Activated CD4-positive, alpha-beta T cell treated with anti-CD3 and anti-CD28 coated beads, Interleukin-2, amount 10 ng/mL, durations not matched to agents 7 days and 5 days (primary cell): ENCODE measurements at places on chromosomes 3 and 15. TPM values are rescaled to one million over a fixed set of nuclear protein-coding genes. Genes with fewer than 3 reads are reported as not detected.

The STRIT1 gene
- not detected for total RNA-seq

The CSPG4 gene
- total RNA-seq, result not detected

GRCh38 chr15:88610701-88611231, 10.4 kb upstream of the AEN start:
- peaks cover 3% of the 10 kb centered on the region for H3K4me1 ChIP-seq
- H3K4me3 ChIP-seq, result no peak overlapping the region
- no peak overlapping the region for H3K27ac ChIP-seq

GRCh38 chr3:42375121-42375800, 35.1 kb downstream of the LYZL4 start:
- H3K4me3 ChIP-seq, result no peak overlapping the region
- H3K27ac ChIP-seq, result no peak overlapping the region
- H3K4me1 ChIP-seq, result no peaks in the 10 kb centered on the region
- DNase-seq, result no peak

DNA sequence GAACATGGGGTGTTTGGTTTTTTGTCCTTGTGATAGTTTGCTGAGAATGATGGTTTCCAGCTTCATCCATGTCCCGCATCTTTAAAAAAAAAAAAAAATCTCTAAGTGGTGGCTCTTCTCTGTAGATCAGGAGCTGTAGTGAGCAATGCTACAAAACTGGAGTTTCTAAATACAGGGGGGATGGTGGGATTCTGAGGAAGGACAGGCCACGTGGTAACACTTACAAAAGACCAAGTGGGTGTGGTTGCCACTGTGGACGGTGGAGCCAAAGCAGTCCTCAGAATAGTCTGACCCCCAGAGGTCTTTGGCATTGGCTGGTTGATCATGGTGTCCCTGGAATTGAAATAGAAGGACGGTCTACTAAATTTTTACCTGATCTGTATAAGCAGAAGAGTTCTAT, 7.7 kb downstream of the CCRL2 start:
- peaks cover 8% of the 10 kb centered on the region for H3K4me1 ChIP-seq
- H3K36me3 ChIP-seq, result no peaks in the 10 kb centered on the region
- DNase-seq, result no peak
- no peaks in the 10 kb centered on the region for H3K27me3 ChIP-seq

DNA sequence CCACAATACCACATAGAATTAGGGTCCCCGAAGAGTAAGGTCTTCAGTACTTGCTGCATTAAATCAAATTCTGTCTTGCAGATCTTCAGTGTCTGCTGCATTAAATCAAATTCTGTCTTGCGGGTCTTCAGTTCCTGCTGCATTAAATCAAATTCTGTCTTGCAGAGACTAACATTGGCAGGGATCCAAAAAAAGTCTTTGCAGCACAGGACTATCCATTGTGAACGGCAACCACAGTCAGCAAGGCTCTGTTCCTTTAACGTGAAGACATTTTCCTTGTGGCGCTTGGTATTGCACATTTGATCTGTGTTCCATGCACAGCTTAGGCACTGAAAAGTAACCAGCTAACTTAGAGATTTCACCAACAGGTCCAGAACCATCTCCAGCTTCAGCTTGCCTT, 46.8 kb upstream of the POMGNT2 start:
- H3K27ac ChIP-seq, result no peak overlapping the region
- no peak overlapping the region for H3K4me3 ChIP-seq
- H3K4me1 ChIP-seq, result peaks cover 8% of the 10 kb centered on the region

GRCh38 chr15:68693071-68693470, 114.3 kb downstream of the CORO2B start:
- peak; percentile 21 for DNase-seq
- H3K27me3 ChIP-seq, result no peaks in the 10 kb centered on the region
- H3K4me3 ChIP-seq, result no peak overlapping the region
- no peak overlapping the region for H3K27ac ChIP-seq
- H3K4me1 ChIP-seq, result peaks cover 11% of the 10 kb centered on the region

DNA sequence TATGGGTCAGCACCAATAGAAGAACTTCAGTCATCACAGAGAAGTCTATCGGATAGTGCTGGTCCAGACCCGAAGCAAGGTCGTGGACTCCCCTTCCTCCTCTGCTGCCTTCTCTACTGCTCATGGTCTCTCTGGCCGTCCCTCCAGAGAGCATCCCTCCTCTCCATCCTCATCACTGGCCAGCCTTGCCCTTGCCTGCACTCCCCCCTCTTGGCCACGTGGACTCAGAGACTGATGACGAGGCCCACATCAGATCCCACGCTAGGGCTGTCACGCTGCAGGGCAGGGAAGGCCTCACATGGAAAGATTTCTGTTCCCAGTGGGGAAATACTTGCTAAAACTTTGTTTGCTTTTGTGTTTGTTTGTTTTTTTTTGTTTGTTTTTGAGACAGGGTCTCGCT, 35.3 kb downstream of the IGDCC3 start:
- no peaks in the 10 kb centered on the region for H3K36me3 ChIP-seq
- no peak for DNase-seq
- no peak overlapping the region for H3K4me3 ChIP-seq
- peaks cover 4% of the 10 kb centered on the region for H3K4me1 ChIP-seq

DNA sequence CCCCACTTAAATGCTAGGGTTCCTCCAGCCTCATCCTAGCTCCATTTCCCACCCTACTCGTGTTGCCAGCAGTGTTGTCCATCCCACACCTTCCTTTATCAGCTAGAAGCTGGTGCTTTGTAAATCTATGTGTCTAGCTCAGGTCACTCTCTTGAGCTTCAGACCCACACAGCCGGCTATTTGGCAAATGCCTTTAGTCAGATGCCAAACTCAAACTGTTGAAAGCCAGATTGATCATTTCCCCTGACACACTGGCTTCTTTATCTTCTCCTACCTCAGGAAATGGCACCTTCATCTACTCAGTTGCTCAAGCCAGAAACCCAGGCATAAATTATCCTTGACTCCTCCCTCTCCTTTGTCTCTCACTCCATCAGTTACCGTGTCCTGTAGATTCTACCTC, 61.5 kb upstream of the TPM1 start:
- no peak for DNase-seq
- no peak overlapping the region for H3K4me3 ChIP-seq
- no peak overlapping the region for H3K27ac ChIP-seq
- no peaks in the 10 kb centered on the region for H3K36me3 ChIP-seq

The DTX3L gene
- 189 TPM for total RNA-seq

The CD80 gene
- 7.2 TPM for total RNA-seq

The FETUB gene
- total RNA-seq, result not detected

DNA sequence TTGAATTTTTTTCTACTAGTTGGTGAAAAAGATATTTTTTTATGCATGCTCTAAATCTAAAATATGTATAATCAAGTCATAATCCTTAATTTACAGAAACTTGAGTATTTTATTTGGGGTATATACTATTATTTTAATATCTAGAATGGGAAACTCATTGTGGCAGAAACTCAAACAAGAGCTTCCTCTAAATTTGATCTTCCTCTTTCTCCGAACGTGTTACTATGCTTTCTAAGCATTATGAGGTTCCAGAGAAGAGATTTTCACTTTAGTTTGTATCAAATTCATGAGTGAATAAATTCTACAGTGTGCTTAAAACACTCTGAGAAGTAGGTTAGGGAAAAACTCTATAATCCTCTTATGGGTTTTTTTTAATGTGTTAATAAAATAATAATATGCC, 173.1 kb downstream of the POTEB3 start:
- peaks cover 7% of the 10 kb centered on the region for H3K4me1 ChIP-seq
- peaks cover 16% of the 10 kb centered on the region for H3K27me3 ChIP-seq
- DNase-seq, result no peak
- no peak overlapping the region for H3K4me3 ChIP-seq
- H3K36me3 ChIP-seq, result no peaks in the 10 kb centered on the region
